ENCODE measurements at places on chromosomes 5 and 9. TPM values are rescaled to one million over a fixed set of nuclear protein-coding genes. Genes with fewer than 3 reads are reported as not detected.

- DNase-seq: no peak
- H3K27me3 ChIP-seq: peaks cover 8% of the 10 kb centered on the region
- no peak overlapping the region for H3K4me3 ChIP-seq
- H3K36me3 ChIP-seq: no peaks in the 10 kb centered on the region
- no peak overlapping the region for H3K27ac ChIP-seq
Observed at GRCh38 chr9:85483208-85483607, 258.5 kb downstream of the AGTPBP1 start.

DNA sequence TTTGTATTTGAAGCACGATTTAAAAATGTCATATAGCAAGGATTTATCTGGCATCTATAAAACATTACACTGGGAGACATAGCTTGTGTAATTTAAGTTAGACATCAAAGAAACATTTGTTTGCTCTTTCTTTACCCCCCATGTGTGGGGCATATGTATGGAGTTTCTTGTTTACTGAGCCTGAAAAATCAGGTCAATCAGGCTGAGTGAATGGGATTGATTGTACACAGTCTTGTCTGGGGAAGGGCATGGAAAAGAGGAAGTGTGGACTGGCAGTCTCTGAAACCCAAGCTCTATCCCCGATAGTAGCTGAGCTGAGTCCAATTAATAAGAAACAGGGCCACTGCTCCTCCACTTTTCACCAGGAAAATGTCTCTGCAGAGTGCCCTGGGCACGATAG lies 49.4 kb downstream of the SLC46A2 start:
- peaks cover 14% of the 10 kb centered on the region for H3K4me1 ChIP-seq
- no peaks in the 10 kb centered on the region for H3K27me3 ChIP-seq

DNA sequence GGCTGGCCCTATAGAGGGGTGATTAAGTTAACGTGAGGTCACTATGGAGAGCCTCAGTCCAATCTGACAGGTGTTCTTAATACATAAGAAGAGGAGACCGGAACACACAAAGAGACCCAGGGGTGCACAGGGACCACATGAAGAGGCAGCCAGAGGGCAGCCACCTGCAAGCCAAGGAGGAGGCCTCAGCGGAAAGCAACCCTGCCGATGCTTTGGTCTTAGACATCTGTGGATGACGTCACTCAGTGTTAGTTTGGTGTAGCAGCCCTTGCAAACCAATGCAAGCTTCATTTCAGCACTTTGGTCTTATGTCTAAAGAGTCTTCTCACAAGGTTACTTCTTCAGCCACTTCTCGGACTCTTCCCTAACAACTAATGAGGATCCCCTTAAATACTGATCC lies 47.6 kb upstream of the GRHPR start:
- peaks cover 4% of the 10 kb centered on the region for H3K4me1 ChIP-seq
- no peak overlapping the region for H3K27ac ChIP-seq
- peaks cover 12% of the 10 kb centered on the region for H3K27me3 ChIP-seq
- H3K36me3 ChIP-seq: no peaks in the 10 kb centered on the region
- DNase-seq: no peak
- H3K4me3 ChIP-seq: no peak overlapping the region

DNA sequence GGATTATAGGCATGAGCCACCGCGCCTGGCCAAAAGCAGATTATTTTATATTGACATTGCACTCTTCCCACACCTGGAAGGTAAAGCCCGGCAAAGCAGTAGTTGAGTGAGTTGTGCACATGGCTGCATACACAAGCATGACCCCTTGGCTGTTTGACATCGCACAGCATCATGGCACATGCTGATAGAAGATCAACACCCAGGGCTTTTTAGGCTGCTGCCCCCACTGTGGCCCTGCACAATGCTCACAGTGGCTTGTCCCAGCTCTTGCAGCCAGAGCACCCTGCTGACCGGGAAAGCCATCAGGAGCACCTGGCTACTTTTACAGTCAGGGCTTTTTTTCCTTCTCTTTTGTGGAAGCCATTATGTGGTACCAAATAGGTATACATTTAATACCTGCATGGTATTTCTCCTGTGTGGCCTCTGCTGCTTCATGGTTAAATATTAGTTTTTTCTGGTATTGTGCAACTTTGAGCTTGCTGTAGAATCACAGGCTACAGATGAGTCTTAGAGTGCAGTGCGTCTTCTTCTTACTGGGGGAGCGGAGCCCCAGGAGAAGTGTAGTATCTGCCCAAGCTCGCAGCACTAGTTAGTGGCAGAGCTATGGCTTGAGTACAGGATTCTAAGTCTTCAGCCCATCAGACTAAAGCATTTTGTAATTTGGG lies 264.5 kb downstream of the AOPEP start:
- no peaks in the 10 kb centered on the region for H3K4me1 ChIP-seq
- H3K27me3 ChIP-seq: peaks cover 8% of the 10 kb centered on the region
- no peak overlapping the region for H3K27ac ChIP-seq
- no peak for DNase-seq
- no peaks in the 10 kb centered on the region for H3K36me3 ChIP-seq

DNA sequence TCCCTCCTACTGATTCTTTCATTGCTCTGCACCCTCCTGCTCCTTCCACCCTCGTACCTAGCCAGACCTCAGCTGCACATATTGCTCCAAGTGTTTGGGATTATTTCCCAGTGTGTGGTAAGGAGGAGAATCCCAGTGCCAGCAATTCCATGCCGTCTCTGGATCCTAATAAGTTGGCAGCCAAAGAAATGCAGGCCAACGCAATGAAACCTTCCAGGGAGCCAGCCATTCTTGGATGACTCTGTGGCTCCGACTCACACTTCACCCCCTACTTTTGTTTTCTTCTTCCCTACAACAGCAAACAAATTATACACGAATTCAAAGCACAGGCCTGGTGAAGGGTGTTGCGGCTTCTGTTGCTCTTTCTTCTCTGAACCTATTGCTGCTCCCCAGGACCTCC lies 82.5 kb upstream of the SLC1A3 start:
- H3K27me3 ChIP-seq: no peaks in the 10 kb centered on the region
- no peak for DNase-seq
- H3K27ac ChIP-seq: no peak overlapping the region
- no peaks in the 10 kb centered on the region for H3K36me3 ChIP-seq

- DNase-seq: no peak
- H3K27me3 ChIP-seq: no peaks in the 10 kb centered on the region
- peaks cover 34% of the 10 kb centered on the region for H3K4me1 ChIP-seq
Observed at GRCh38 chr5:43044181-43044914, 4.2 kb upstream of the ANXA2R start.

- H3K27me3 ChIP-seq: peaks cover 54% of the 10 kb centered on the region
- H3K27ac ChIP-seq: no peak overlapping the region
- DNase-seq: no peak
- H3K36me3 ChIP-seq: no peaks in the 10 kb centered on the region
Observed at GRCh38 chr5:78503958-78504653, 143.7 kb downstream of the SCAMP1 start.

OR1J4 gene
- not detected for total RNA-seq
